ENCODE measurements at places on chromosomes 3 and 15.

DNA sequence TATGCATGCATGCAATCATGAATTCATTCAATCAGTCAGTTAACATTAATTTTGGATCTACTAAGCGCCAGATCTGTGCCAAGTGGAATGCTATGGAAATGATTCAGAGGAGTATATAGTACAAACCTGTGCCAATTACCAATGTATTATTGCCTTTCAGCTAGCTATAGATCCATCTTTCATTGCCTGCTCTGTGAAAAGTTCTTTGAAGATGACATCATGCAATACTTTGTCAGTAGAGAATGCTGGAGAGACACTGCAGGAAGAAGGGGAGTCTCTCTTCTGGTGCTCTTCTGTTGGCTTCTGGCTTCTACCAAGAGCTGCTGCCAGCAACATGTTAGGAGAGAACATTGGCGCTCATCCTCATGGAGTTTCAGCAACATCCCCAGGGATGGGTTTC lies 81.0 kb upstream of the LMCD1 start:
- no peak for DNase-seq

- no peak for DNase-seq
Observed at GRCh38 chr3:44501971-44502370, 24.5 kb upstream of the ZNF445 start.

DNA sequence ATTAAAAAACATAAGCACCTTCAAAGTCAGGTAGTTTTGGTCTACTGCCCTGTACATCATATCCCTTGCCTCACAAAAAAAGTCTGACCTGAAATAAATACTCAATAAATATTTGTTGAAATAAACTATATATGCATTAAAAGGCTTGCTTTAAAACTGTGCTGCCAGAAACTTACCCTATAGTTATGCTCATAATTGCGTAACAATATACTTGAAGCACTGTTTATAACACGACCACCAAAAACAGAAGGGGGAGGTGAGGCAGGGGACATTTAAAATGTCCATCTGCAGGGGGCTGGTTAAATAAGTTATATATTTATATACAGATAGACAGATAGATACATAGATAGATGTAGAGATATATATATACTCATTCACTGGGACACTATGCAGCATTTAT lies 549.5 kb downstream of the MAGI1 start:
- no peak for DNase-seq

DNA sequence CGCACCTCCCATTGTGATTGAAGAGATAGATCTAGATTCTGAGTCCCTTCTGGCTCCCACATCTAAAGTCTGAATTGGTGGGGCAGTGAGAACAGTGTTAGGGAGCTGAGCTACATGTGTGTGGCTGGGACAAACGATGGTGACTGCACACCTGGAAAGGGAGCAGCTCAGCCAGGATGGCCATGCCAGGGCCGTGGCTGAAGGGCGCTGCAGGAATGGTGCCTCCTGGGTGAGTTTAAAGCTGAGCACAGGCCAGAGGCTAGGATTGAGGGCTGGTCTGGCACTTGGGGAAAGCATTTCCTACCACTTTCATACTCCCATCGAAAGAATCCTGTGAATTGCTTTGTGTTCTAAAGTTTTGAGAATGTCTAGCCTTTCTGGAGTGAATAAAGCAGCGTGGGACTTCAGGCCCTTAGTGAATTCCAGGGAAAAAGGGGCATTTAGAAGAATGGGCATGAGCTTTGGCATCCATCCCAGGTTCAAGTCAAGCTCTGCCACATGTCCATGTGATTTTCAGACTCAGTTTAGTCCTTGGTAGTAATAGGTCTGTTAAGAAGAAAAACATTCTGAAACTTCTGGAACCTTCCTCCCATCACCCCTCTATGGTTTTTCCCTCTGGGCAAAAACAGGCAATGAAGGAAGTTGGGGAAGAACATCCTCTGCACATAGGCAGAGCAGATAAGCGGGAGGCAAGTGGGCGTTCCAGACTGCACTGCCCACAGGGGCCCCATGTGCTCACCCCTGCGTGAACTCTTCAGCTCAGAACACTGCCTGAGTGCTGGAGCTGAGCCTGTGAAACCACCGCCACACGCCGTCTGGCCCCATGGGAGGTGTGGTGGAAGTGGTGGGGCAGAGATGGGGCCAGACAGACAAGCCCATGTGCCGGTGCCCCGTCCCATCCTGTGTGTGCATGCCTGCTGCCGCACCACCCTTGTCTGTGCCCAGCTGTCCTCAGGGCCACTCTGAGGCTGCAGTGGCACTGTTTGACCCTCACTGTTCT lies 12.9 kb upstream of the CPNE9 start:
- no peak for DNase-seq

DNA sequence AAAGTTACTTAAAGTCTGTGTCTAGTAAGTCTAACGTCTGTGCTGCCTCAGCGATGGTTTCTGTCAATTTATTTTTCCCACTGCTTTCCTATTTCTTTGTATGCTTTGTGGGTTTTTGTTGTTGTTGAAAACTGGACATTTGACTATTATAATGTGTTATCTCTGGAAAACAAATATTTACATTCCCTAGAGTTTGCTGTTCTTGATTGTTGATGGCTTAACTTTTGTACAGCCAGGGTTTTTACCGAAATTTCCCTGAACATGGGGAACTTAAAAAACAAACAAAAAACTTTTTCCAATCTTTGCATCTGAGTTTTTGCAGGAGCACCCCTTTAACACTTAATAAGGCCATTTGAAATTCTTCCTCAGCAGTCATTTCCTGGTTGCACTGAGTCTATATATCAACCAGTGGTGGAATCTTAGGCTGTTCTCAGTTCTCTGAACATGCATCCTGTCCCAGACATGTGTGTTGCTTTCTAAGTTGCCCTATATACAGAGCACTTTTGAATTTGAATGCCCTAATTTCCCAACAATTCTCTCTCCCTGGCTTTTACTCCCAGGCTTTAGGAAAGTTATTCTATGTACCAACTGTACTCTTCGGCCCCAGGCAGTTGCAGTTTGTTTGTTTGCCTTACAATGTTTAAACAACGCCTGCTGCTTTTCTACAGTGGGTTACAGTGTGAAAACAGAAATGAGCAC lies 11.8 kb upstream of the PIAS1 start:
- DNase-seq: no peak

DNA sequence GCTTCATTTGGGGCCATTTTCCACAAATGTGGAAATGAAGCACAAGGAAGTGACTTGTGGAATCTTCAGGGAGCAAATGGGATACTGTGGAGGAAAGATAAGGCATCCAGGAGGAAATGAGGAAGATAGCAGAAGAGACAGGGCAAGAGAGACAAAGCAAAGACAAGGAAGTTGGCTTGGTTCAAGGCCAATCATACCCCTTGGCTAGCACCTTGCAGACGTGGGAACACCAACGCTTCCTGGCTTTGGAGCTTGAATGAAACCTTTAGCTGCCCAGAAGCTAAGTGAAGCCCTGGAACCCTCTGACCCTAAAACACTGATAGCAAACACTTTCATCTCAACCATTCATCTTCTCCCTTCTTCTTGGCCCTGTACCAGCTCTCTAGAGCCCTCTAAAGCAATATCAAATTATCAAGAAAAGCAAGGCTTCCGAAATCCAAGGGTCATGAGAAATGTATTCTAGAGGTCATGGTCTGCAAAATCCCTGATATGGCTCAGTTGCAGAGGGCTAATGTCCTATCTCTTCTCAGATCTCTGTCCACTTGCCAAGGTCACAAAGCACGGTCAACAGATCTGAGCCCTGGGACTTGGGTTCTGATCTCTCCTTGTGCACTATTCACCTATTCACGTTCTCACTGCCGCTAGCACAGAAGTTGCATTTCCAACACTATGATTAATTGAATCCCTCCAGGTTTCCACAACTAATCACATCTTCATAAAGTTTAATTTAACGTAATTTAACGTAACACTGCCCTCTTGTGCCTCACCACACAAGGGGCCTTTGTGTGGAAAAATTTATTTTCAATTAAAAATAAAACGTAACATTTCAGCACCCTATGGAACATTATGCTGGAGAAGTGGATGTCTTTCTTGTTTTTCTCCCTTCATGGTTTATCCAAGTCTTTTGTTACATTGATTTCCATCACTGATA lies 557.6 kb upstream of the ADAMTS9 start:
- no peak for DNase-seq

- no peak for DNase-seq
Observed at GRCh38 chr3:146640955-146641867, 36.1 kb upstream of the PLSCR5 start.

DNA sequence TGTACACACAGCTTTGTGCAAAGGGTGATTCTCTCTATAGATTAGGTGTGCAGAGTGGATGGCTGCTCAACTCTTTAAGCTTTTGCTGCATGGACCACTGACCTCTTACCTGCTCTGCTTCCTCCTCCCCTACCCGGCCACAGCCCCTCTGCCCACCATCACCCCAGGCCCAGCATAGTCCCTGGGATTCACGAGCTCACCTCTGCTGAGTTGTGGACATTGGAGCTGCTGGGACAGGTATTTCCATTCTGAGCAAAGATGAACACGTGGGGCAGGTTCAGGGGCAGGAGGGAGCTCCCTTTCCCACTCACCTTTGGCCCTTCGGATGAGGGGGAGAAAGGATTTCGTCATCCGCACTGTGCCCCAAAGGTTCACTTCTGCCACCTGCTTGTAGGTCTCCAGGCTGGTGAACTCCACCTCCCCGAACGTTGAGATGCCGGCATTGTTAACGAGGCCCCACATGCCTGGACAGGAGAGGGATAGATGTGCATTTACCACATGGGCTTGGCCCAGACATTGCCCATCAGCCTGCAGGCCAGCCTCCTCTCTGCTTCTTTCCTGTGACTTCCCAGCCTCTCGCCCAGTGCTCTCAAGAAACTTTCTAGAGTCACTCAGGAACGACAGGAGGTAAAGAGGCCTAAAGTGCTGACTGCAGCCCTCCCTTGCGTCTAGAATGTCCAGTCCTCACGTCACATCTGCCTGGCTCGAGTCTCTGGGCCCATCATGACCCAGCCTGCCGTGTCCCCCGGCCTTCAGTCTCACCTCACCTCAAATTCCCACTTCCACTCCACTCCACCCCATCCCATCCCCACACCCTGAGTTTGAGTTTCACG lies 41.6 kb downstream of the BDH1 start:
- DNase-seq: no peak

GRCh38 chr15:69402816-69403215 lies 11.3 kb upstream of the KIF23 start:
- no peak for DNase-seq

GRCh38 chr3:134496471-134497071 lies 10.7 kb downstream of the CEP63 start:
- no peak for DNase-seq

DNA sequence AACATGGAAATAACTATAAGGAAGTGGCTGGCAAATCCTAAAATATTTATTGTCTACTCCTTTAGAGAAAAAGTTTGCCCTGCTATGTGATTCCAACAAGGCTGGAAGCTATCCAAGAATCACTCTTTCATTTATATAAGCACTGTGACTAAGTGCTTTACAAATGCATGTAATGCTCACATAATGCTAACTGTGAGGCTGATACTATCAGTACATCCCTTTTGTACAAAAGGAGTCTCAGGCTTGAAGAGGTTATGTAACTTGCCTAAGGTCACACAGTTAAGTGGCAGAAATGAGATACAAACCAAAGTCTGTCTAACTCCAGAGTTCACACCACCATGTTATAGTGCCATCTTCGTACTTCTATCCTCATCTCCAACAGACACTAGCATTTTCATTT lies 17.0 kb downstream of the TOPBP1 start:
- DNase-seq: no peak

- no peak for DNase-seq
Observed at GRCh38 chr15:60971732-60972131, 257.4 kb downstream of the RORA start.

DNA sequence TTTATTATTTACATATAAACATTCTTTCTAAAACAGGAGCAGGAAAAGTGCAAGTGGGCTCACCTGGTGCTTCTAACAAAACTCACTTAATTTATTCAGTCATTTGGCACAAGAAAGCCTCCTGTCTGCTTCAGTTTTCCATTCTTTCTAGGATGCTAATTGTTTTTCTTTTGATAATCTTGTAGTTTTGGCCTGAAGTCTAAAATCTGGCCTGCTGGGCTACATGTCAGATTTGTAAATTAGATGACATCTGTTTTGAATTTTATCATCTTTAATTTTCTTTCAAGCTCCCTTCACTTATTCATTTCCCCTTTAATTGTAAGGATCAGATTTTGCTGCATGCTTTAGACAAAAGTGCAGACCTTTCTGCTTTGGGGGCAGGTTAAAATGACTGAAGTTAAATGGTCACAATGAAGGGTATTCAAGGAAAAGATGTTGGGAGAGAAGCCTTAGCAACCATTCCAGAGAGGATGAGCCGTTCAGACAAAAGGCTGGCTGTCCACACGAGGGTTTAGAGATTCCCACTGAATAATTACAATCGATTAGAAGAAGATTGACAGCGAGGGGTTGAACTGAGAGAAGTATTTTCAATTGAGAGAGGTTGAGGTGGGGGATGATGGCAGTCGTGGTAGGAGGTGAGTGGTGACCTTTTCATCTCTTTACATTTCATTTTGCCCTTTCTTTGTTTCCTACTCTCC lies 59.9 kb upstream of the PTX3 start:
- DNase-seq: no peak

DNA sequence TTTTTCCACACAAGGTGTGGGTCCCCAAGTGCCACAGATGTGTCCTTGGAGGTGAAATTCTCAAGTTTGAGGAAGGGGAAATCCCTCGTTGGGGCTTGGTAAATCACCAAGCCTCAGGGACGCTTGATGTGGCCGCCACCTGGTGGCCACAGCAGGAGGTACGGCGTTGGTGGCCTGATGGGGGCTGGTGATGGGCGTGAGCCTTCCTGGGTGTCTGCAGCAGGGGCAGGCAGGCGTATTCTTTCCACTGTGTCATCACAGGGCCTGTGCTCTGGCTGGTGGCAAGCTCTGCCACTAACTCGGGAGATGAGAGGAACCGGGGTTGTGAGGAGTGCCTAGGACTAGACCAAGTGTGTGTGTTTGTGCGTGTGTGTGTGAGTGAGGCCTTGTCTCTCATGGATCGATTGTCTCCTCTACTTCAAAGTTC lies 4.2 kb downstream of the ACOX2 start:
- DNase-seq: peak; percentile 61

DNA sequence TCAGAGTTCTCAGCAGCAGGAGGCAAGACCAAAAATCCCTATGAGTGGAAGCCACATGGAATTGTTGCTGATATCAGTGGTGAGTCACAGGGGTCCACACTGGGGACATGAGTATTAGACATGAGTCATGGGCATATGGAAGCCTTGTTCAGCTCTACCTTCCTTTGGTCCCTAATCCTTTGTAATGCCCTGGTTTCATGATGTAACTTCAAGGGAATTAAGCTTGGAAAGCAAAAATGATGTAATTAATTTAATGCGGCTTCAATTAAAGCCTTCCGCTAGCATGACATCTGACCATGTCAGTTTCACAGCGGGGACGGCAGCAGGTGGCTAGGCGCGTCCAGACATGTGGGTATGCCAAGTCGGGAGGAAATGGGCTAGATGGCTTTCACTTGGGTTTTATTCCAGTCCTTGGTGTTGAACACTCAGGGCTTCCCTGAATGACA lies 176.1 kb upstream of the RGMA start:
- no peak for DNase-seq

DNA sequence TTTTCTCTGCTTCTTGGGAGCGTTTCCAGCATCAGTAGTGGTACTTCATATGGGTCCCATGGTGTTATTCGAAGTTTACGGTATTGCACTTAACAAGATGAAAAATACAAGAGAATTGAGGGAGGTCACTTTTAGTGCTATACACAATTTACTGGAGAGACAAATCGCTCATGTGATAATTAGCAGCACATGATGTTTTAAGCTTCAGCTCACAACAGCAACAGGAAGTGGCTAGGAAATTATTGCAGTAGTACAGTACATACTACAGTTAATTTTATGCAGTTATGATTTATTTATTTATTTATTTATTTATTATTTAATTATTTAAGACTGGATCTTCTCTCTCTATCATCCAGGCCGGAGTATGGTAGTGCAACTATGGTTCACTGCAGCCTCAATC lies 14.4 kb upstream of the DCAF1 start:
- DNase-seq: no peak

All from stimulated activated CD8-positive, alpha-beta memory T cell treated with anti-CD3 and anti-CD28 coated beads, Interleukin-15, amount 100 ng/mL, for 4 hours (primary cell).